Peyer's patch (tissue), 4 donors: ENCODE measurements at places on chromosomes 11 and 22. TPM values are rescaled to one million over a fixed set of nuclear protein-coding genes. Genes with fewer than 3 reads are reported as not detected.

GRCh38 chr22:36727110-36727509, 23.6 kb upstream of the CACNG2 start:
- no peaks in the 10 kb centered on the region for H3K36me3 ChIP-seq
- no peaks in the 10 kb centered on the region for H3K4me1 ChIP-seq

GRCh38 chr11:35347921-35348331, 71.4 kb downstream of the SLC1A2 start:
- H3K4me3 ChIP-seq: no peak overlapping the region
- no peak for DNase-seq
- no peaks in the 10 kb centered on the region for H3K27me3 ChIP-seq
- no peaks in the 10 kb centered on the region for H3K4me1 ChIP-seq

GRCh38 chr11:64894070-64894811, 15.8 kb upstream of the EHD1 start:
- H3K4me1 ChIP-seq: no peaks in the 10 kb centered on the region
- no peaks in the 10 kb centered on the region for H3K36me3 ChIP-seq
- peak overlapping the region; percentile 32 for H3K27ac ChIP-seq
- no peak overlapping the region for H3K4me3 ChIP-seq

DNA sequence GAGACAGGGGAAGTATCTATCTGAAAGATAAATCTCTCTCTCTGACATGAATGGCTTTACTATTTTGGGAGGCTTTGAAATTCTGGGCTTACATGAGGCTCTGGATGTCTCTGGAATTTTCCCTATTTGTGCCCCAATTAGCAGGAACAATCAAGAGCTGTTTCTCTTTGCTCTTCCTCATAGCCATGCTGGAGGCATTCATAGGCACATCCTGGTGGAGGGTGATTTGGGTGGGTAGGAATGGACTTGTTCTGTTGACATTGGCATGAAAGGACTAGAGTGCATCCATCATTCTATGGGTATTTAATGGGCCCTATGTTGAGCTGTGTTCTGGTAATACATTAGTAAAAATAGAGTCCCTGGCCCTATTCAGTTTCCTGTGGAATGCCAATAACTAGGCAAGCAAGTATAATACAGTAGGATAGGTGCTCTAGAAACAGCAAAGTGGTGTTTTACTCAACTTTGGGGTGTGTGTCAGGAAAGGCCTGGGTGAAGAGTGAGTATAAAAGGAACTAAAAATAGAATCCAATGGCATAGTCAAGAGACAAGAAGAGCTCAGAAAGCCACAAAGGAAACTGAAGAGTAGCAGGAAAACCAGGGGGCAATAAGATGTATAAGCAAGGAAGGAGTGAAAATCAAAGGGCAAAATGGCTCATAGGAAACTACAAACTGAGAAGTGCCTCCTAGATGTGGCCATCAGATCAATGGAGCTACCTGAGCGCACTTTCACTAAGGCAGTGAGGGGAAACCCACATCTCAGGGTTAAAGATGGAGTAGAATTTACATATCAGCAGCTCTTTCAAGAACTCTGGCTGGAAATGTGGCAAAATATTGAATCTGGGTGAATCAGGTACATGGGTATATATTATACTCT, 45.0 kb downstream of the CWC15 start:
- no peaks in the 10 kb centered on the region for H3K27me3 ChIP-seq
- H3K4me1 ChIP-seq: peaks cover 21% of the 10 kb centered on the region
- H3K27ac ChIP-seq: peak overlapping the region; percentile 62
- H3K4me3 ChIP-seq: no peak overlapping the region
- DNase-seq: no peak
- H3K36me3 ChIP-seq: no peaks in the 10 kb centered on the region

GRCh38 chr11:2779981-2780849, 80.4 kb upstream of the KCNQ1OT1 start:
- H3K27me3 ChIP-seq: no peaks in the 10 kb centered on the region
- H3K4me3 ChIP-seq: no peak overlapping the region
- no peaks in the 10 kb centered on the region for H3K4me1 ChIP-seq
- DNase-seq: peak; percentile 51
- no peaks in the 10 kb centered on the region for H3K36me3 ChIP-seq

GRCh38 chr22:43017525-43018460, 2.8 kb upstream of the PACSIN2 start:
- no peak overlapping the region for H3K4me3 ChIP-seq
- H3K4me1 ChIP-seq: peaks cover 3% of the 10 kb centered on the region
- DNase-seq: no peak
- no peaks in the 10 kb centered on the region for H3K36me3 ChIP-seq
- H3K27ac ChIP-seq: no peak overlapping the region

- no peaks in the 10 kb centered on the region for H3K36me3 ChIP-seq
- no peak overlapping the region for H3K4me3 ChIP-seq
- H3K4me1 ChIP-seq: no peaks in the 10 kb centered on the region
These were observed 86.0 kb downstream of the CCDC81 start for GRCh38 chr11:86460461-86461385.

- no peak for DNase-seq
- H3K4me1 ChIP-seq: peaks cover 6% of the 10 kb centered on the region
- H3K27me3 ChIP-seq: no peaks in the 10 kb centered on the region
- no peak overlapping the region for H3K27ac ChIP-seq
- no peaks in the 10 kb centered on the region for H3K36me3 ChIP-seq
These were observed 49.5 kb downstream of the MICAL3 start for GRCh38 chr22:17974703-17975372.

RFPL3 gene
- not detected for total RNA-seq

APOC3 gene
- total RNA-seq: 276 TPM

UCP3 gene
- 0.76 TPM for total RNA-seq

FAM180B gene
- not detected for total RNA-seq
